ENCODE measurements at places on chromosomes 12 and 14. TPM values are rescaled to one million over a fixed set of nuclear protein-coding genes. Genes with fewer than 3 reads are reported as not detected.

The OAS2 gene
- total RNA-seq = 0.63 TPM

The SERPINA9 gene
- not detected for total RNA-seq

The GLIPR1L2 gene
- total RNA-seq = 0.11 TPM

The KRT6C gene
- total RNA-seq = not detected

The HOXC5 gene
- 1.3 TPM for total RNA-seq

The AMDHD1 gene
- total RNA-seq = 1.9 TPM

The CLEC12A gene
- total RNA-seq = not detected

The MAP1LC3B2 gene
- total RNA-seq = 1.3 TPM

The INHBC gene
- total RNA-seq = not detected

The VRTN gene
- not detected for total RNA-seq

The POTEG gene
- 0.06 TPM for total RNA-seq

The C3AR1 gene
- total RNA-seq = not detected

The WNT5B gene
- 2.8 TPM for total RNA-seq

The KRT77 gene
- total RNA-seq = not detected

The GPR68 gene
- total RNA-seq = not detected

The PRR4 gene
- total RNA-seq = 1.8 TPM

The ITGB7 gene
- 0.63 TPM for total RNA-seq

The FZD10 gene
- total RNA-seq = not detected

The TARBP2 gene
- total RNA-seq = 43.1 TPM

The ACRBP gene
- 0.24 TPM for total RNA-seq

The DDN gene
- total RNA-seq = 0.48 TPM

The PTCSC3 gene
- total RNA-seq = not detected

The NOS1 gene
- 0.61 TPM for total RNA-seq

The DLK1 gene
- total RNA-seq = 0.42 TPM

The KRT3 gene
- 0.08 TPM for total RNA-seq

The LRTM2 gene
- 0.05 TPM for total RNA-seq
